ENCODE measurements at places on chromosomes 4 and X.

DNA sequence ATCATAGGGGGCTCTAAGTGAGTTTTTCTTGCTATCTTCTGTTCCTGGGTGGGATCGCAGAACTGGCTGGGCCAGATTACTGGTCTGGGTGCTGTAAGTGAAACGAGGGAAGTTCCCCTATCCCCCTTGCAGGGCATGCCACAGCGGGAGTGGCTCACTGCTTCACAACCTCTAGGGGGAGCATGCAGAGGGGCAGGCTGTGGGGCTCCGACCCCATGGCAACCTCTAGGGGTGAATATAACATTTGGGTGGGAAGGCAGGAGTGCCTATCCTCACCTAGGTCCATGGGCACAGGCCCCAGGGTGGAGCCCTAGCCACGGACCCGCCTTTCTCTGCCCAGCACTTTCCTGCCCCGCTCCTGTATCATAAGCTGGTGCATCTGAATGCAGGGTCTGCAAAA is 1.7 kb upstream of the RRAGB start:
- no peak for DNase-seq

- no peak for DNase-seq
Measured at GRCh38 chrX:925652-926061, 286.8 kb downstream of the CRLF2 start.

DNA sequence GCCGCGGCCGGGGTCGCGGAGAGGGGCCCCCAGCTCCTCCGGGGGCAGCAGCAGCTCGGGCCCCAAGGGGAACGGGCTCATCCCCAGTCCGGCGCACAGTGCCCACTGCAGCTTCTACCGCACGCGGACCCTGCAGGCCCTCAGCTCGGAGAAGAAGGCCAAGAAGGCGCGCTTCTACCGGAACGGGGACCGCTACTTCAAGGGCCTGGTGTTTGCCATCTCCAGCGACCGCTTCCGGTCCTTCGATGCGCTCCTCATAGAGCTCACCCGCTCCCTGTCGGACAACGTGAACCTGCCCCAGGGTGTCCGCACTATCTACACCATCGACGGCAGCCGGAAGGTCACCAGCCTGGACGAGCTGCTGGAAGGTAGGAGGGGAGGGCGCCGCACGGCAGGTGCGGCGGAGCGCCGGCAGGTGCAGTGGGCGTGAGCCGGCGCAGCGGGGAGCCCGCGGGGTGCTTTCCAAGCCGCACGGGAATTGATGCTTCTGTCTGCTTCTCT is 886 bp downstream of the DCLK2 start:
- no peak for DNase-seq

DNA sequence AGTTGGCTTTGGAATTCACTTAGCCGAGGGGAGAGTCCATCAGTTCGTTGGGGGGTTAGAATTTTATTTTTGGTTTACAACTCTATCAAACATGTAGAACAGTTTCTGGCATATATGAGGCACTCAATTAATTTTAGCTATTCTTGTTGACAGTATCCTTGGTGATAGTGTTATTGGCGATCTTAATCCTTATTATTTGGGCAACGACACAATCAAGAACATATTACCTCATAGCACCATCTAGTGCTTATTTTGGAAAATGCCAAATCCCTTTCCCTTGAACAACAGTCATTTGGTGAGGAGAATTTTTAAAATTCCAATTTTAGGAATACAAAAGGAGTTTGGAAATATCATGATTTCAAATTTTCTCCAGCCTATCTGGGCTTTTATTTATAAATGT is 17.9 kb upstream of the PGRMC1 start:
- no peak for DNase-seq

DNA sequence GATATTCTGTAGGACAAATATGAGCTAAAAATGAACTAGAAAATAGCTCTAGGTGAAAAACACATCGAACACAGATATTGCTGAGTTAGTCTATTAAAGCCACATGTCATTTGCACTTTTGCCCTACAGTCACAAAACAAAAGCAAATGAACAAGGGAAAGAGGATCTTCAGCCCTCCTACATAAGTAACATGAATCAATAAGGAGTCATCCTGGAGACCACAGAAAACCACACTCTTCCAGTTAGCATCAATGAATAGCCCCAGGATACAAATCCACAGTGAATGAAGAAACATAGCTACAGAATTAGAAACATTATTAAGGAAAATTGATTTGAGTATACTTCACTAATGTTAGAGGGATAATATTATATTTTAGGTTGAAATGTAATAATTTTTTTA is 311.4 kb downstream of the MAPK10 start:
- DNase-seq, result no peak

DNA sequence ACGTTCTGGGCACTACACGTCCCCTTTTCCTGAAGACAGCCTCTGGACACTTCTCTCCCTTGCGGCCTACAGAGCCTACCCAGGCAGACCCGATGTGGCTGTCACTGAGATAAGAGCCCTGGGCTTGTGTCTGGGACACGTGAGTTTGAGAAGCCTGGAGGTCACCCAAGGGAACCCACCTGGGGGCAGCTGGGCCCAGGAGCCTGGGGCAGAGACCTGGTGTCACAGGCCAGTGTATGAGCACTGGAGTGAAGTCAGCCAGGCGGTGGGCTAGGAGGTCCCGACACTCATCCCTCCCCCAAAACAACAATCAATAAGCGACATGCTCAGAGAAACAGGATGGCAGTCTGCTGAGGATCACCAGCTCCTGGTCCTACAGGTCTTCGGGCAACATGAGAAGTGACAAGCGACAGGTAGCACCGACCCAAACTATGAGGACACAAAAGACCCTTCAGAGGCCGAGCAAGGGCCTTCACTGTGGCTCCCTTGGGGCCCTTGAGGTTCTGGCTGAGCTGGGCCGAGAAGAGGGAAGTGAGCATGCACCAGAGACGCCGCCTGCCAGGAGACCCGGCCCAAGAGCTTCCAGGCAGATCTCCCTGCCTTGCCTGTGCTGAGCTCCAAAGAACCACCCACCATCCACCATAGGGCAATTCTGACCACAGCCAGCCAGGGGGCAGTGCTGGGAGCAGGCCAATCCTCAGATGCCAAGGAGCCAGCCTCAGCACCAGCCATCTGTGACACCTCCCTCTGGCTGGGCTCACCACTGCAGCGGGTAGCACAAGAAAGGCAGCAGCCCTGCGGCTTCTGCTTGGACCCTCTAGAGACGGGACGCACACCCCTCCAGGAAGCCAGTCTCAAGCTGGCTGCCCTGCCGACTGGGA is 11.0 kb upstream of the DUSP9 start:
- DNase-seq, result no peak

- DNase-seq, result no peak
Measured at GRCh38 chr4:147037069-147037468, 91.4 kb upstream of the TTC29 start.

GRCh38 chr4:163941221-163941905 is 446.9 kb downstream of the TMA16 start:
- no peak for DNase-seq

DNA sequence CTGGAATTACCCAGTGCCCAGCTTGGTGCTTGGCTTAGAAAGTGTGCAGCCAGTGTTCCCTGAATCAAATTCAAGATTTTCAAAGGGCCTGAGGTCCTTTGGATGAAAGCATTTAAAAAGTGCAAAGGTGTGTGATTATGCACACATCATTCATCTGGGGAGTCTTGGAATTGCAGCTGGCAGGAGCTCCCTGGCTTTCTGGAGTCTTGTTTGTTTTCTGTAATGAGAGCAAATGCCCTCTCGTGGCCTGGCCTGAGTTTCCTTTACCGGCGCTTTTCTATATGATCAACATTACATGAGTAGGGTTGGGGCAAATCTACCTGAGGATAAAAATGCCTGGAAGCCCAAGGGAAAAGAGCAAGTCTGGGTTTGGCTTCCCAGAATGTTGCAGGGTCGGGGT is 24.6 kb upstream of the SORCS2 start:
- DNase-seq, result no peak

DNA sequence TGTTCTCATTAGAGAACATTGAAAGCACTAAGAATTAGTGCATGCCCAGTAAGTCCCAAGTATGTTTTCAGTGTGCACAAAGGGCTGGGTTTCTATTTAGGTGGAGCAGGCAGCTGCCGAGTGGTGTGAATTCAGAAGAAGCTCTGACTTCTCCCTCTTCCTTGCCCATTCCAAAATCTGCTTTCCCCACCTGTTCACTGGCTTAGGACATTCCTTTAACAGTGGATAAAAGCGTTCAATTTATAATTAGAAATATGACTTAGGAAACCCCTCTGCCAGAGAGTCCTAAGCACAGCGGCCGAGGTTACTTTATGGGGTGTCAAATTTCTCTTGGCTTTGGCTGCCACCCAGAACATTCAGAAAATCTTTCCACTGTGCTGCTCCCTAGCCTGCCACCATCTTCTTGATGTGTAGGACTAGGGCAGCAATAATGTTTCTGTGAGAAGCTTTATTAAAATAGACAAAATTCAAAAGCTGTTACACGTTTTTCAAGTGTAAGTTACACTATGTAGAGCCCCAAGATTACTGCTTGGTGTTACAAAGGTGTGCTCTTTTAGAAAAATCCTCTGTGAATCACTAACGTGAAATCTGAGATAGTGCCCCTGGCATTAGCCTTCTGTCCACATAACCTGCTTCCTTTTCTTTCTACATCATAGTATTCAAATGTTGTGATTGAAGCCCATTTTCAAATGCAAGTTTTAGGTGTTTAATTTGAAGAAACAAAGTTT is 191.6 kb upstream of the ANKRD50 start:
- DNase-seq, result no peak

DNA sequence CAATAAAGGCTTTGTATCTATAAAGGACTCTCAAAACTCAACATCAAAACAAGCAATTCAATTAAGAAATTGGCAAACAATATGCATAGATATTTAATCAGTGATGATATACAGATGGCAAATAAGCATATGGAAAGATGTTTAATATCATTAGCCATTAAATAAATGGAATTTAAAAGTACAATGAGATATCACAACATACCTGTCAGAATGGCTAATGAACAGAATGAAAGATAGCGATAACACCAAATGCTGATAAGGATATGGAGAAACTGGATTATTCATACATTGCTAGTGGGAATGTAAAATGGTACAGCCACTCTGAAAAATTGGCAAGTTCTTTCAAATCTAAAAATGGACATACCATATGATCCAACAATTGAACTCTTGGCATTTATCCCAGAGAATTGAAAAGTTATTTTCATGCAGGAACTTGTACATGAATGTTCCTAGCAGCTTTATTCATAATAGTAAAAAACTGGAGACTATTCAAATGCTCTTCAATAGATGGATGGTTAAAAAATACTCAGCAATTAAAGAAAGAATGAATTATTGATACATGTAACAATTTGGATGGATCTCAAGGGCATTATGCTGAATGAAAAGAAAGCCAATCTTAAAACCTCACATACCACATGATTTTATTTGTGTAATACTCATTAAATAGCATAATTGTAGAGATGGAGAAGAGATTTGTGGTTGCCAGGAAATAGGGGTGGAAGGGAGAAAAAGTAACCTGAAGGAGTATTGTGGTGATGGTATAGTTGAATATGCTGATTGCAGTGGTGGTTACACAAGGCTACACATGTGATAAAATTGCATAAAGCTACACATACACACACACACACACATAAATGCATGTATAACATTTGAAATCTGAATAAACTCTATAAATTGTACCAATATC is 45.9 kb upstream of the ALG13 start:
- no peak for DNase-seq
